ENCODE measurements at places on chromosomes 4 and X.

DNA sequence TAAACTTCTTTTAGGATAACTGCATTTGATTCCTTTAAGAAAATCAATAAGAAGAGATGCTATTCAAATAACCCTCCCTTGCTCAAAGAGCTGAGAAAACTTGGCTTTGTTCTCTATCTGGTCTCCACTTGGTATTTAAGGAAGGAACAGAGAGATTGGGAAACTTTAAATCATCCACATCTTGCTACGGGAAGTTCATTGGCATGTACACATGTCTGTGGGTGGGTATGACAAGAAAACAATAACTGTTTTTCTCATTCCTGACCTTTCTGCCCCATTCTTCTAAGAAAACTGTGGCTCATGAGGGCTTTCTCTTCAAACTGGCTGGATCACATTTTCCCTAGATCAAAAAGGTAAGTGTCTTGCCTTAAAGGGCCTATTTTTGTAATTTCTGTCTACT lies 6.0 kb downstream of the SEL1L3 start:
- no peak for DNase-seq

GRCh38 chr4:142801966-142802365 lies 44.1 kb downstream of the INPP4B start:
- DNase-seq = no peak

DNA sequence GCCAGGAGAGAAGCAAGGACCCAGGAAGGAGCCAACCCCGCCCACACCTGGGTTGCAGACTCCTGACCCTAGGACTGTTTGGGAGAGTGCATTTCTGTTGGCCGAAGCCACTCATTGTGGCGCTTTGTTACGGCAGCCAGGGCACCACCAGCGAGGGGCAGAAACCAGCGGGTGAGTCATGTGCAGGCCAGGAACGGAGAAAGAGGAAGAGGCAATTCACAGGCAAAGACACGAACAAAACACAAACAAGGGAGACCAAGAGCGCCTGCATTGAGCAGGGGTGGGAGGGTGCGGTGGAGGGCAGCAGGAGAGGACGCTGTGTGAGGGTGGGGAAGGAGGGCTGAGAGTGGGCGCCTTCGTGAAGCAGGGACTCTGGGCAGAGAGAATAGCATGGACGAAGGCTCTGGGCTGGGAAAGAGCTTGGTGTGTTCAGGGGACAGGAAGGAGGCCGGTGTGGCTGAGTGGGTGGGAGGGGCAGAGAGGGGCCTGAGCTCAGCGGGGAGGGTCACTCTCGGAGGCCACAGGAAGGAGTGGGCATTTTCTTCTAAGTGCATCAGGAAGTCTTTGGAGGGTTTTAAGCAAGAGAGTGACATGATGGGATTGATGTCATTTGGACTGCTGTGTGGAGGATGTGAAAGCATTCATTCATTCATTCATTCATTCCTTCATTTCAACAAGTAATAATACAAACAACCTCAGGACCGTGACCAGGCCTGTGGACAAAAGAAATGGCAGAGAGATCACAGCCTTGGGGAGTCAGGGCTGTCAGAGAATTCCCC lies 12.2 kb upstream of the WFS1 start:
- DNase-seq = no peak

GRCh38 chr4:65510976-65511375 lies 159.3 kb downstream of the EPHA5 start:
- no peak for DNase-seq

- DNase-seq = no peak
Measured at GRCh38 chrX:118360429-118361125, 14.7 kb downstream of the WDR44 start.

- DNase-seq = no peak
Measured at GRCh38 chr4:68589790-68590189, 13.7 kb upstream of the UGT2B17 start.

DNA sequence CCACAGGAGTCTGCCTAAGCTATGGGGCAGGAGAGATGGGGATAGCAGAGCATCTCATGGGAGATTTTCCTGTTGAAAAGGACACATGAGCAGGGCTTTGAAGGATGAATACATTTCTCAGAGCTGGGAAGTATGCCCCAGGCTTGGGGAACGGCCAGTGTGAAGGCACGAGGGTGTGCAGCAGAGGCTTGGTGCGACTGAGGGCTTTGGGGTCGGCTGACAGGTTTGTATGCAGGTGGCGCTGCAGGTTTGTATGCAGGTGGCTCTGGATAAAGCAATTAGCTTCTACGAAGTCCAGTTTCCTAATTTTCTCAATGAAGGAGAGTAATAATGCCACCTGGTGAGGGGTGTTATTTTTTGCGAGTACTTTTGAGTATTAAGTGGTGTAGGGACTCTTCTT lies 6.8 kb upstream of the KIAA0232 start:
- DNase-seq = no peak

DNA sequence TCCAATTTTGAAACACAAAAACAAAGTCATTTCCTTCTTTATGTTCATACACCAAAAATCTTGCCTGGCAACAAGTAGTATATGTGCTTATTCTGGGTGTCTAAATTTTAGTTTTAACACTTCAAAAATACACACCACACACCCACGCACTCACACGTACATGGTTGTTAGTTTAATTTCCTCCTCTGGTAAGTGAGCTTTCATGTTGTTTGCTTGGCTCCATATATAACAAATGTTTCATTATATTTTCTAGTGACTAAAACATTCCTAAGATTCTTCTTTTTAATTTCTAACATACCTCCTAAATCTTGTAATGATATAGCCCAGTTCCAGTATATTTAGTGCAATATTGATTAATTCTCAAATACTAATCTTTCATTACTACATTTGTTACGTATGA lies 80.9 kb downstream of the PRDM5 start:
- no peak for DNase-seq

DNA sequence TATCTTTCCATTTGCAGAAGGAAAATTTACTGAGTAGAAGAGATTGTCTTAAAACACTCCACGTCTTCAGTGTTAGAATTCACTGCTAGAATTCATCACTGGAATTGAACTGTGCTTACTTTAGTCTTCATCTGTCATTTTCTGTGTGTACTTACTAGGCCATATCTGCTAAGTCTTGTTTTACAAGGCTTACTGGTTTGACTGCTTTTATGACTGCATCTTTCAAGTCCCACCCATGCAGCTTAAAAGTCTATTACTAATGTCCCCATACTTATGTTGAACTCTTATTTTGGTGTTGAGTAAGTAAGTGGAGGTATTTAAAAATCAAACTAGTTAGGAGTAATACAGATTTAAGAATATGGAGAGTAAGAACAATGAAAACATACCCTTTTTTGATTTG lies 14.6 kb downstream of the CLCN3 start:
- DNase-seq = no peak

DNA sequence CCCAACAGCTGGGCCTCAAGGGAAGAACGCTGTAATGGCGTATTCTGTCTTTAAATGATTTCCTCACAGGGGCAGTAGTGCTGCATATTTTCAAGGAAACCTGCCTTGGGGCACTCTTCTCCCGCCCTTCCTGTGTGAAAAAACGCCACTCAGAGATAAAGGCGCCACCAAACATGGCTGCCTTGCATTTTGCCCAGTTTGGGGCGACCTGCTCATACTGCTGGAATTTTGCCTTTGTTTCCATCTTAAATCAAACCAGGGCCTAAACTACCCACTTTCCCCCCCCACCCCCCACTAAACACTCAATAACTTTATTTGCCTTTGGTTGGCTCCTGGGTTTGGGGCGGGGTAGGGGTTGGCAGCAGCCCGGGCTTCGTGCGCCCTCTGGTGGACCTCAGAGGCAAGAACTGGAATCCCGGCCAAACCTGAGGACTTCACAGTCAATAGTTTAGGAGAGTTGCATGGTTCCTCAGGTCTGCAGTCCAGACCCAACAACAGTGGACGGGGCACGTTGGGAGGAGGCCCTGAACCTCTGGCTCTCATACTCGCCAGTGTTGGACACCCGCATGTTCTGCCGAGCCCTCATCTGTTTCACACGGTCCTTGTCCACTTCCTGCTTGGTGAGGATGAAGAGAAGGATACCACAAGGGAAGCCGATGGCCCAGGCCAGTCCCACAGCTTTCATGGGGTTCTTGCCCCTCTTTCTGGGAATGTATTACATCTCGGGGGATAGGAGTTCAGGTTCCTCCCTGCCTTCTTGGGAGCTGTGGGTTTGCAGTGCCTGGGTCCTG lies 220.1 kb upstream of the STK26 start:
- DNase-seq = peak; percentile 28

GRCh38 chr4:175767150-175767549 lies 44.9 kb downstream of the GPM6A start:
- no peak for DNase-seq

GRCh38 chrX:82230013-82230412 lies 1028.1 kb downstream of the SH3BGRL start:
- no peak for DNase-seq

- no peak for DNase-seq
Measured at GRCh38 chrX:139538907-139539790, 8.6 kb downstream of the F9 start.

DNA sequence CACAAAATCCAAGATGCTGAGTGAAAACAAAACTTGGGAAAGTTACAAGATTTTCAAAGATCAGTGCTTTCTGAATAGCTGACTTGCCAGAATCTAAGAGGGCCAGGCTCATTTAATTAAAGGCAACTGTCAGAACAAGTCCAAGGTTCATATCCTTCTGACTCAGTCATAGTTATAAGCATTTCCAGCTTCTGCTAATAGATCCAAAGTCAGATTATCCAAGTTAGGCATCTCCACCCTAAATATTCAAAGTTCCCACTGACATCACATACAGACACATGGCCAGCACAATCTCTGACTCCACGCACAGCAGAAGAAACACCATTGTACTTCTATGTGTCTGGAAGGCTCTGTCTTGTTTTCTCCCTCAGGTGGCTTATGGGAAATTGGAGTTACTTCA lies 41.8 kb downstream of the GASK1B start:
- no peak for DNase-seq

DNA sequence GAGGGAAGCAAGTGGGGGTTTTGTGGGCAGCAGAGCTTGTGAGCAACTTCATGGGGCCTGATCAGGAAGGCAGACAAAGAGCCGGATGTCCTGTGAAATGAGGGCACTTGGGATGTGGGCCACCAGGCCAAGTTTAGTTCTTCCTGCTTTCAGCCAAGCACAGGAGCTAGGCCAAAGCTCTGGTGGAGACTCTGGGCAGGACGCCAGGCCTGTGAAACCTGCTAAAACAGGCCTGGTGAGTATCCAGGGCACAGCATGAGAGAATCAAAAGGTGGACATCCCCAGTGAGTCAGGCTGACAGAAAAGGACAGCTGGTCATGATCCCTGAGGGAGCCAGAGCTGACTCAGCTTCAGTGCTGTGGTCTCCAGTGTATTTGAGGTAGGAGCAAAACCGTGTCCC lies 95.7 kb downstream of the NPNT start:
- no peak for DNase-seq

- no peak for DNase-seq
Measured at GRCh38 chrX:39811376-39811775, 286.4 kb downstream of the BCOR start.

DNA sequence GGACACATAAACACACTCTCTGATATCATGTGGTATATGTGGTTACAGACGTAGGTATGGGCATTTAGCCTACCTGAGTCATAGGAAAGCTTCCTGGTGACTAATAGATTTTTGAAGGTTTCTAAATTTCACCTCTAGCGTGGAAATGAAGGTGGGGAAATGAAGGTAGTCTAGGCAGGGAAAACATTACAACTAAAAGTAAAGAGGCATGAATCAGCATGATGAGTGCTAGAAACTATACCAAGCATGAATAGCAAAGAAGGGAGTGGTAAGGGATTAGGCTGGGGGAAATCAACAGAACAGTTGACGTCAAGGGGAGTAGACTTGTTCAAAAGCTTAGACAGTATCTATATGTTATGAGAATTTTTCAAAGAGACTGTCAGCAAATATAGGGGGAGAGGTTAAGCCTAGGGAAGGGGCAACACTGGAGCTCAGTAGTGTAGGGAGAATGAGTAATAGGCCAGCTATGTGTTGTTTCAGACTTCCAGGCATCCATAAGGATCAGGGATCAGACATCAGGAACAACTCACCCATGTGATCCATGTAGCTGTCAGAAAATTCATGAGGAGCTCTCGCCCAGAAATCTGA lies 279.3 kb upstream of the DIPK2B start:
- no peak for DNase-seq

DNA sequence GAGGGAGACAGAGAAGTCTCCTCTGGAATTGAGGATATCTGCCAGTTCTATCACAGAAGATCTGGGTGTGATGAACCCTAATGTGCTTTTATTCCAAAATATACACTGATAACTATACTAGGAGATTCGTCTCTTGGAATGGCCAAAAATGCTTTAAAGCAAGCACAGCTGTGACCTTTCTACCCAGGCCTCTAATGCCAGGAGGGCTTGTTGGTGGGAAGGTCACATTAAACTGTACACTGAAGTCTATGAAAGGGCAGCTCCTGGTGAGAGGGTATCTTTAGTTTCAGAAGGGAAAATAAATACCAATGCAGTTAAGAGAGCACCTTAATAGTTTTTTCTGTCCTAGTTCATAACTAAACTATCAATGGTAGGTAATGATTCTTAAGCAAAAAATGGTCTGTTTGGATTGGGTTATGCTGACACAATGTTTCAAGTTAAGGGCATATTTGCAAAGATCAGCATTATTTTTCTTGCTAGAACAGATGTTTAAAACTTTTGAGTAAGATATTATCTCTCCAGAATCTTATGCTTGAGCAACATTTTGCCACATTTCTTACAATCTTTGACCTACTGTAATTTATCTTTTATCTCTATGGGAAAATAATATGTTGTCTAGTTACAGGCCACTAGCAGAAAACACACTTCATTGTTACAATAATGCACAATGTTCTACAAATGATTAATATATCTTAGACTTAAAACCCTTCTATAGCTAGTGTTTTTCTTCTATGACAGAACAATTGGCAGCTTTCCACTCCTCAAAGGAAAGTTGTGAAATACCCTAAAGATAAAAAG lies 59.6 kb downstream of the SEC24D start:
- DNase-seq = no peak

- no peak for DNase-seq
Measured at GRCh38 chr4:61740886-61741285, 540.8 kb downstream of the ADGRL3 start.

- no peak for DNase-seq
Measured at GRCh38 chr4:159367781-159368080, 264.9 kb downstream of the RAPGEF2 start.

DNA sequence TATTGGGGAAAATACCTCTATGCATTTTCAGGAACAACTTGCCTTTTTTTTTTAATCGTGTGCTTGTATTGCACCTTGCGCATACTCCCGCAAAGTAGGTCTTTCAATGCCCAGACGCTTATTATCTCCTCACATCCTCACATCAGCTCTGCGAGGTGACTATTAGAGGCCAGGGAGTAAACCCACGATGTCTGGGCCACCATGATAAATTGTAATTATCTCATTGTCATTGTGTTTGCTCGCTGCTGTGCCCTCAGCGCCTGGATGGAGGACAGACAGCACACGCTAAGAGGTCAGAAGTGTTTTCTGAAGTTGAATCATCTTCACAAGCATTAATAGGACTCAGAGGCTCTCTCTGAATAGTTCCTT lies 1.0 kb upstream of the RELL1 start:
- DNase-seq = no peak

- DNase-seq = no peak
Measured at GRCh38 chrX:19867411-19867732, 20.0 kb downstream of the SH3KBP1 start.

- DNase-seq = no peak
Measured at GRCh38 chr4:100113732-100114131, 76.5 kb downstream of the DDIT4L start.

Data from stimulated activated CD4-positive, alpha-beta T cell treated with anti-CD3 and anti-CD28 coated beads, Interleukin-12 subunit alpha, Interleukin-12 subunit beta, amount 100 ng/mL, for 4 hours (primary cell).